ENCODE measurements at places on chromosomes 4 and X.
A peak's percentile ranks its signal among the peaks of the same experiment; 100 is the strongest.

DNA sequence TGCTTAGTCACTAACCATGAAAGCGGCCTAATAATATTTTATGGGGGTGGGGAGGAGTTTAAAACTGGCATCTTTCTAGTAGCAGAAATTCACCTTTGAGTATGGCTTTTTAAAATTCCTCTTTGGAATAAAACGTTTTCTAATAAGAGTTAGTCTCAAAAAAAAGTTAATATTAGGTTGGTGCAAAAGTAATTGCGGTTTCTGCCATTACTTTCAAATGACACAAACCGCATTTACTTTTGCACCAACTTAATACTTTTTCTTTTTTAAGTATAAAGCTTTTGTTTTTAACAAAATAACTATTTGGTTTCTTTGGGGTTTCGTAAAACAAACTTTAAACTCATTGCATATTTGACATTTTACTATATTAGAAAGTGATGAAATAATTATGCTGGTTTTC is 68.4 kb downstream of the FBXO8 start:
- DNase-seq = no peak

GRCh38 chr4:154741922-154742850 is 1.6 kb upstream of the LRAT start:
- DNase-seq = no peak

DNA sequence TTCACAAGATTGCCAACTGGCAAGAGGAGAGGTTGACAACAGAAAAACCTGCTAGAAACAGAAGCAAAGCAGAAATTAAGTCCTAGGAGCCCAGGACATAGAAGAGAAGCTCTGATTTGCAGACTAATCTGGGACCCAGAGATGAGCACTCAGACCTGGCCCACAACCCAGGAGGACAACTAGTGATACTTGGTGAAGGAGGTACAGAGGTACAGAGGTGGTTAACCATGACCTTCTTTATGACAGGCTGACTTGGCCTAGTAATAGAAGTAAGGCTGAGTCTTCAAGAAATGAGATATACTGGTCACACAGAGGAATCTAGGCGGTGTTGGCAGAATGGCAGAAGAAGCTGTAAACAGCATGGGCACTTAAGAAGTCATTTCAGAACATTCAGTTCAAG is 43.6 kb downstream of the ANXA5 start:
- DNase-seq = no peak

DNA sequence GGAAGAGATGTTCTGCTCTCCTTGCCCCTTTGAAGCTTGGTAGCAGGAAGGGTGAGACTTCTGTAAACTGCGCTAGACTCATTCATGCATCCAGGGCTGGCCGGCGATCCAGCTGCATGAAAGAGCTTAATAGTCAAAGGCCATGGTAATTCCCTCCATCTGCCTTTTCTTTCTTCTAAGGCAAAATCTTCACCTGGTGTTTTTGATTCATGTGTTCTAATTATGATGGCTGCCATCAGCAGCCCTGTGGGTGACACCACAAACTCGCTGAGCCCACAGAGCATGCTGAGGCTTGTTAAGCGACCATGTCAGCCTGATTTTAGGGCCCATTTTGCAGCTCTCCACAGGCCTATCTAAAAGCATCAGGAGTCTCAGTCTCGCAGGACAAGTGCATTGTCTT is 450.1 kb upstream of the TENM3 start:
- no peak for DNase-seq

DNA sequence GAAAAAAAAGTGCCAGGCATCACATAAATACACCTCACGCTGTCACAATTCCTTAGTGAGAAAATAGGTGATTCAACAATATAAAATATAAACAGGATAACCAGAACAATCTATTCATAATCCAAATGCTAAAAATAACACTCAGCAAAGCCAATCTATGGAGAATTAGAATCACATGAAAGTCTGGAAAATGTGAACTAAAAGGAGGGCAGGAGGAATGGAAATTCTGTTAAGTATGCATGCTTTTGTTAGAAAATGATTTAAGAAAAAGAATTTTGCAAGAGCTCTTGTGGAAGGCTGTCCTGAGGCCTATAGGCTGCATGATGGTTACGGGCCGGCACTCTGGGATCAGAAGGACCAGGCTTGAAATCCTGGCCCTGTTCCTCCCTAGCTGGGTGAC is 70.6 kb upstream of the PROM1 start:
- no peak for DNase-seq

- DNase-seq = no peak
Measured at GRCh38 chr4:114474188-114474800, 124.3 kb upstream of the UGT8 start.

GRCh38 chr4:145851511-145852201 is 87.0 kb downstream of the ZNF827 start:
- DNase-seq = no peak

- DNase-seq = peak; percentile 39
Measured at GRCh38 chr4:41009411-41009810, 204.9 kb downstream of the APBB2 start.

GRCh38 chr4:40473578-40474388 is 138.7 kb downstream of the CHRNA9 start:
- DNase-seq = no peak
